Fibroblast of skin of abdomen (primary cell): ENCODE measurements at places on chromosomes 12 and 14.
A peak's percentile ranks its signal among the peaks of the same experiment; 100 is the strongest.

- DNase-seq, result peak; percentile 47
These were observed 25.2 kb downstream of the DHRS4L2 start for GRCh38 chr14:24013654-24014514.

DNA sequence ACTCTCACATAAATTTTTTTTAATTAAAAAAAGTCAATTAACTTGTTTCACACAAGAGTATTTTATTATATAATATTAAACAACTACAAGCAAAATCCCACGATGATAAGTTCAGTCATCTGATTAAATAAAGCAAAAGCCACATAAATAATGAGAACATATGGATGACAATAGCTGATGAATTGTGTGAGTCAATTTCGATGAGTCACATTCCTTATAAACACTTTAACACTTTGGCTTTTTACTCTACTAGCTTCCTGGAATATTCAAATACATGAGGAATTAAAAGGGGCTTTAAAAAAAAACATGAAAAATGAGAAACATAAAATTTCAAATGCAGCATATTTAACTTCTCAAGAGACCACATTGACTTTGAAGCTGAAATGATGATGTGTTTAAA is 95.3 kb downstream of the BCAT1 start:
- peak; percentile 55 for DNase-seq

DNA sequence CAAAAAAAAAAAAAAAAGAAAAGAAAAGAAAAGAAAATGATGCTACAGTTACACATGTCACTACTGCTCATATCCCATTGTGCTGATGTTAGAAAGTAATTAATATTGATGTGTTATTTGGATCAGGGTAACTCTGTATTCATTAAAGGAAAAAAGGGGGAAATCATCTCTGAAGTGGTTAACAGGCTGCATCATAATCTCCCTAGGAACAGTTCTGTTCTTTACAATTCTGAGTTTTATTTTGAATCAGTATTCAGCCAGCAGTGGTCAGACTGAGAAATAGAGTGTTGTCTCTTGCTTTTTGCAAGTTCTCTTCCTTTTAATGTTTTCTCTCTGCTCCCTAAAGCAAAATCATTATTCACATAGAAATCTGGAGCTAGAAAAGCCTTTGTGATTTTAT is 128.6 kb upstream of the CRY1 start:
- DNase-seq, result no peak

GRCh38 chr12:3381059-3382047 is 109.7 kb upstream of the PRMT8 start:
- peak; percentile 81 for DNase-seq

- DNase-seq, result no peak
These were observed 36.3 kb downstream of the SRGAP1 start for GRCh38 chr12:63880742-63881263.

DNA sequence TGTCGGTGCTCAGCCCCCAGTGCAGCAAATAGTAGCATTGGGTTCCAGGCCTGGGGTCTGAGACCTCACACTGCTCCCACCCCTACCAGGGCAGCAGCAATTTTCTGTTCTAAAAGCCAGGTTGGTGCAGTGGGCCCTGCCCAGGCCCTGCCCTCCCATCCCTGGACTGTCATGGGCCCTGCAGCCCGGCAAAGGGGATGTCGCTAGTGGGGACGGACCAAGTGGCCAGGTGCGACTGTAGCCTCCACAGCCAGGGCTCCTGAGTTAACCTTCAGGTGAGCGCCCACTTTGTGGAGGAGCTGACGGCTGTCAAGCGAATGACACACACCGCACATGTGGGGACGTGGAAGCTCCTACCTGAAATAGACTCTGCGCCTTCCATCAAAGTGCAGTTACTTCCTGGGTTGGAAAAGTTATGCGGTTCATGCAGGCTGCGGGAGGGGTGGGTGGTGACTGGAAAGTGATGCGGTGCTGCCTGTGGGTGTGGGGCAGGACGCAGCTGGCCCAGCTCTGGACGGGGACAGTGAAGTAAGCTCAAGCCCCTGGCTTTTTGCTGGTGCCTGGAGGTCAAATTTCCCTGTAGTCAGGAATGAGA is 1.5 kb downstream of the INF2 start:
- no peak for DNase-seq

- DNase-seq, result no peak
These were observed 110.3 kb downstream of the ADGRD1 start for GRCh38 chr12:131063960-131064359.

- peak; percentile 91 for DNase-seq
These were observed 135.9 kb downstream of the KTN1 start for GRCh38 chr14:55715889-55716288.

DNA sequence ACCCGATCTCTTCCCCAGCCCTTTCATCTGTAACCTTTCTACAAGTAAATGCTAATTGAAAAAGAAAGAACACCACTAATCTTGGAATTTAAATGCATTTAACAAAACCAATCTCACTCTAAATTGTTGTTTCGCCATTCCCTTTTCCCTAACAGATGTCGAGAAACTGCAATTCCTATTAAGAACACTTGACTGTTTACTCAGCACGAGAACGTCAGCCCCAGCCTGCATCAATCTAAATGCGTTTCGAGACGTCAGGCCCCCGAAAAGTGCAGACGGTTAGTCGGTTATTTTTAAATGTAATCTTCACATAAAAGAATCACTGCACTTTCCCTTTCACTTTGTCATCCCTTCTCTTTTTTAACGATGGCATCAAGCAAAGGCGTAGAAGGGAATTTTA is 837.6 kb downstream of the VRK1 start:
- DNase-seq, result peak; percentile 22

DNA sequence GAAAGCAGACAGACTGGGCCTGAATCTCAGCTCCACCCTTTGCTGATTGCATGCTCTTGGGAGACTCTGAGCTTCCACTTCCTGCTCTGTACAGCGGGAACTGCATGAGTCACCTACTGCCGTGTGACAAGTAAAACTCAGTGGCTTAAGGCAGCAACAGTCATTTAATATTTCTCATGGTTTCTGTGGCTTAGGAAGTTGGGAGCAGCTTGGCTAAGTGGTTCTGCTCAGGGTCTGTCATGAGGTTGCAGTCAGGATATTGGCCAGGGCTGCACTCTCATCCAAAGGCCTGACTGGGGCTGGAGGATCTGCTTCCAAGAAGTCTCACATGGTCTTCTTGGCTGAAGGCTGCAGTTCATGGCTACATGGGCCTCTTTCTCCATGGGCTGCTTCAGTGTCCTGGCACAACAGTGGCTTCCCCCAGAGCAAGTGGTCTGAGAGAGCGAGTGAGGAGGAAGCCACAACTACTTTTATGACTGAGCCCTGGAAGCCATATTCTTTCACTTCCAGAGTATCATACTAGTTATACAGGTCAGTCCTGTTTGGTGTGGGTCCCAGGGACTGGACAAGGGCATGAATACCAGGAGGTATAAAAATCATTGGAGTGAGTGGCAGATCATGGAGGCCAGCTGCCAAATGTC is 49.7 kb downstream of the FAM222A start:
- DNase-seq, result peak; percentile 20

DNA sequence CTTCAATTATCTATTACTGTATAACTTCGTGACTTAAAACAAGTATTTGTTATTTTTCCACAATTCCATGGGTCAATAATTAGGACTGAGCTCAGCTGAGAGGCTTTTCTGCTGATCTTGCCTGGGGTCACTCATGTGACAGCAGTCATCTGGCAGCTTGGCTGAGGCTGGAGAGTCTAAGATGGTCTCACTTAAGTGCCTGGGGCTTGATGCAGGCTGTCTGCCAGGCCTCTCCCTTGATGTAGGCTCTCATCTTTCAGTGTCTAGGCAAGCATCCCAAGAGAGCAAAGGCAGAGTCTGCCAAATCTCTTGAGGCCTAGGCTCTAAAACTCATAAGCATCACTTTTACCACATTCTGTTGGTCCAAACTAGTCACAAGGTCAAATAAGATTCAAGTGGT is 93.2 kb downstream of the NKX2-1 start:
- no peak for DNase-seq

- no peak for DNase-seq
These were observed 28.0 kb upstream of the PLEKHG6 start for GRCh38 chr12:6282453-6282840.

DNA sequence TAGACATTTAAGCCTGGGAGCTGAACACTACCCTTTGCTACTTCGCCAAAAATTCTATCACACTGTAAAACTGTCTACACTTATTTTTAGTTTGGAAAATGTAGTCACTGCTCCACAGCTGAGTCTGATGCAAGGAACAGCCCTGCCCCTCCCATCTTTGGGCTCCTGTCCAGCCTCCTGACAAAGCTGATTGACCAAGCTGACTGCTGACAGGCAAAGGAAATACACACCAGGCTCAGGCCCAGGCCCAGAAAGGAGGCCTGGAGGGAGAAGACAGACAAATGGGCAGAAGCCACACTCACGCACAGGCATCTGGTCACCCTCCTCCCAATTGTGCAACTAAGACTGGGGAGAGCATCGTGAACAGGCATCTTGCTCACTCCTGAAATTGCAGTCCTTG is 55.3 kb downstream of the ISCA2 start:
- DNase-seq, result peak; percentile 93

DNA sequence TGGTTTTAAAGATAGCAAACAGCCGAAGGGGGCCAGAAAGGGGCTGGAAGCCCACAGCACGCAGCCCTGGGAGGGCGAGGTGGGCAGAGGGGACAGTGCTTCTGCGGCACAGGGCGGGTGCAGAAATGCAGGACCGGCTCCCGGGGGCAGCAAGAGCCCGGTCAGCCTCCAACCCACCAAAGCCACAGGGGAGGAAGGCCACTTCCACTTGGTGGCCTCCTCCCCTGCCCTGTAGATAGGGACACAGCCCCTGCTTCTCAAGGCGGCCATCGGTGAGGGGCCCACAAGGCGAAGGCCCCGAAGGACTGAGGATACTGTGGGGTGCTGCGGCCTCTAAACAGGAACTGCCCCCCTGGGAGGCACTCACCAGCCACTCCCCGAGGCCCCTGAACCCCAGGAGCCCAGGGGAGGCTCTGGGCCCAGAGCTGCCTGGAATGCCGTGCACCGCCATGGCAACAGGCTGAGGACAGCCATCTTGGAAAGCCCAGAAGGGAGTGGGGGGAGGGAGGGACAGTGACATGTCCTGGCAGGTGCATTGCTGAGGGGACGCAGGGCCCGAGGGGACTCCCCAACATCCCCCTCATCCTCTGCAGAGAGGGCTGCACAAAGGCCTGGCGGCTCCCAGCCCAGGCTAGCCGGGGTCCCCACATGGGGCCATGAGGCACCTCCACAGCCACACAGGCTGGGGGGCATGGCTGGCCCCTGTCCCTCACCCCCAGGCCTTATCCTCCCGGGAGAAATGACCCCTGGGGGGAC is 114.7 kb downstream of the NCOR2 start:
- no peak for DNase-seq

GRCh38 chr14:104927432-104927816 is 2.7 kb downstream of the PLD4 start:
- no peak for DNase-seq

DNA sequence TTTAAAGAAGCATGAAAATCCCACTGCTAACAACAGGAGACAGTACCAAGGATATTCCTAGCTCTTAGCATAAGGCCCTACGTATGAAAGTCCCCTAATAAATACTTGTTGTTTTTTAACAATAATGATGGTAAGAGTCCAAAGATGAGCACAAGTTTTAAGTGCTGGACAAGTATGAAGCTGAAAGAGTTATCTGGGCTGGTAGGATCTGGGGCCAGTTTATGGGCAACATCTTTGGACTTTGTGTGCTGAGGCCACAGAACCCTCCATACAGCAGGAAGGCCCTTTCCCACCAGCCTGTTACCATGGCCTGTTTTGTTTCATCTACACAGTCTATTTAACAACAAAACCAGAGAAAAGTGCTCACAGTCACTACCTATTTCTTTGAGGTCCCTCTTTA is 12.5 kb upstream of the PLXNC1 start:
- DNase-seq, result no peak

- DNase-seq, result no peak
These were observed 12.5 kb downstream of the CKB start for GRCh38 chr14:103509864-103510723.

GRCh38 chr12:92495108-92495507 is 207.7 kb upstream of the PLEKHG7 start:
- no peak for DNase-seq

- no peak for DNase-seq
These were observed 424 bp downstream of the IGF1 start for GRCh38 chr12:102479939-102480338.

DNA sequence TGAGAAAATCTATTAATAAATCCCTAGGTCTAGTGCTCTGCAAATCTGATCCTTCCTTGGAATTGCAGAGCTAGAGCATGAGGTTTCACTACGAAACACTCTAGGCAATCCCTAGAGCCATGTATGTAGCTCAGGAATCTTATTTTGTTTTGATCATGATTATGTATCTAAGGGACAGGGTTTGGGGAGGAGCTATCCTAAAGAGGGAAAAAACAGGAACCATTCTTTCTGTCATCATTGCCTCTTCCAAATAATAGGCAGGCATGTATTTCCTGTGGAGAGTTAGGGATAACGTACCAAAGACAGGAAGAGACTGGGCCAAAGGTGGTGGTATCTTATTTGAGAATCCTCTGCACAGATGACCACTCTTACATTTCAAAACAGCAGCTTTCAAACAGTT is 88.8 kb upstream of the GTF2A1 start:
- DNase-seq, result no peak

- peak; percentile 64 for DNase-seq
These were observed 274.7 kb downstream of the EGLN3 start for GRCh38 chr14:33676135-33676566.

DNA sequence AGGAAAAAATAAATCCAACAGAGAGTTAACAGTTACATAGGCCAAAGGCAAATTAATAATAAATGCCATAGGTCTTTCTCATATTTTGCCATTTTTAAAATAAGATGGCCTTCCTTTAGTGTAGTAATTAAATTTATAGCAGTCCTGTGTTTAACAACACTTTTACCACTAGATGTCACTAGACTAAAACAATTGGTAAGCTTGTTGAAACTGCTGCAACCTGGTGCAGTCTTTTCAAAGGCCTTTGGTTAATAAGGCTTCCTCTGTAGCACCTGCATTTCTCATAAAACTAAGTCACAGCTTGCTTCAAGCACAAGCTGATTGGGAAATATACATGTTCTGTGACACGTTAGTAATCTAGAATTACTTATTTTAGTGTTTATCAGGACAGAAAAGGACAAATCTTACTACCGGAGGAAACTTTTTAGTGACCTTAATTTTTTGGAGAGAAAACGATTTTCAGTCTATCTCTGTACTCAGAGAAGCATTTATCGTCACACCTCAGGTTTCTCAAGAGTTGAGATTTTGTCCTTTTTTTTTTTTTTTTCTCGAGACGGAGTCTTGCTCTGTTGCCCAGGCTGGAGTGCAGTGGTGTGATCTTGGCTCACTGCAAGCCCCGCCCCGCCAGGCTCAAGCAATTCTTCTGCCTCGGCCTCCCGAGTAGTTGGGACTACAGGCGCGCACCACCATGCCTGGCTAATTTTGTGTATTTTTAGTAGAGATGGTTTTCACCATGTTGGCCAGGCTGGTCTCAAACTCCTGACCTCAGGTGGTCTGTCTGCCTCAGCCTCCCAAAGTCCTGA is 20.0 kb downstream of the BORCS5 start:
- peak; percentile 75 for DNase-seq

GRCh38 chr12:65355461-65355860 is 77.0 kb downstream of the MSRB3 start:
- DNase-seq, result peak; percentile 88
